ENCODE measurements at places on chromosomes 11 and 22.

- no peak for DNase-seq
These were observed 7.2 kb upstream of the FLRT1 start for GRCh38 chr11:64028398-64029115.

DNA sequence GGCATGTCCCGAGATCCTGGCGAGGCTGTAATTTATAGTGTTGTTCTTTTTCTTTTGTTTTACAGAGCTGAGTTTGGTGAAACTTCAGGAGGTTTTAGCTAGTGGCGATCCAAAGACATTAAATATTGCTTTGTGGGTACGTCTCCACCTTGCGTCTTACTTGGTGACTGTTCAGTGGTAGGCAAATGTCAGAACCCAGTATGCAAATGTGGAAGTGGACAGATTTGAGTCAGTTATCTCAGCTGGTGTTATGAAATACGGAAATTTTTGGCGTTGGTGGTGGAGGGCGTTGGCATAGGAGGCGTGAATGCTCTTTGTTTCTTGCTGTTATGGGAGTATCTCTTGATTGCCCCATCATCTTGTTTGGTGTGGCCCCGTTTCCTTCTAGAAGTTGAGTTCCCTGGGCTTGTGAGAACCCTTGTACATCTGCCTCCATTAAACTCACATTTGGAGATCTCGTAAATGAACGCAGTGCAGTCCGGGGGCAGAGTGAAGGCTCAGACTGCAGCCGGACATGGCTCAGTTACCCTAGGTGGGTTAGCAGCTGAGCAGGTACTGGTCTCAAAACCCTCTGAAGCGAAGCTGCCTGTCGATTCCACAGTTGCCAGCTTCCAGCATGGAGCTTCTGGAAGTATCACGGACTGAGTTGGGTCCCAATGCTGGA lies 39.9 kb downstream of the PTPRJ start:
- no peak for DNase-seq

GRCh38 chr22:39498368-39498767 lies 3.7 kb upstream of the MIEF1 start:
- no peak for DNase-seq

DNA sequence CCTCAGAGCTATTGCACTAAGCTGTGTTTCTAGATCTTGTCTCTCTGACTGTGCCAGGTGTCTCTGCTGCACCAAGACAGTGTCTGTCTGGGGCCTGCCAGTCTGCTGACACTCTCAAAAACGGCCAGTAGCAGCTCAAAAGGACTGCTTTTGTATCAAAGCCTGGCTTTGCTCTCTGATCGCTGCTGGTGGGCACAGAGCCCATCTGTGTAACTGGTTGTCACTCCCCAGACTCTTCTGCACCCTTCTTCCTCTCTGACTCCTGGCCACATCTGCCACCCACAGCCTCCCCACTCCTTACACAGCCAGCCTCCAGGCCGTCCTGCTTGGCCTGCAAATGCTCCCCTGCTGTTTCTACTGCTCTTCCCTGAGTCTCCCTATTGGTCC lies 26.5 kb downstream of the MED15 start:
- DNase-seq, result no peak

DNA sequence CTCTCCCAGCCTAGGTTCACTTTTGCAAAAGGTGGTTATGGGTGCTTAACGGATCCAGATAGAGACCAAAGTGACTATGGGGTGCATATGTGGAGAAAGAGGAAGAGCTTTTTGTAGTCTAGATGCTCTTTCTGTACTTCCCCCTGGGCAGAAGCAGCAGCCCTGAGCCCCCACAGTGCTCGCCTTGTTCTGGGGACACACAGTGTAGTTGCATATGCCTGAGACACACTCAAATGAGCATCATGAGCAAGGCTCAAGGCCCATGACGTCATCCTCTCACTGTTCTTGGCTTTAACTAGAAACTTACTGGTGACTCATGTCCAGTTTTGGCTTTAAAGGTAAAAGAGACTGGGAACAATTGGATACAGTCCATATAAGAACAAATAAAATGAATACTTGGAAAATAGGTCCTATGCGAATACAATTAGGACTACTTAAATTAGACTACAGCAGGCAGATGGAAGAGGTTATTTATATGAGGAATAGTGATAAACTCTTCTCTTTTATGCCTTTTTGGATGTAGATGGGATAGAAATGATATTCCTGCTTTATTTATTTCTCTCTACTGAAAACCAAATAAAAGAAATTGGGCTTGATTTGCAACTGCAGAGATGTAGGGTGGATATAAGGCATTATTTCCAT lies 20.1 kb upstream of the PEX26 start:
- no peak for DNase-seq

DNA sequence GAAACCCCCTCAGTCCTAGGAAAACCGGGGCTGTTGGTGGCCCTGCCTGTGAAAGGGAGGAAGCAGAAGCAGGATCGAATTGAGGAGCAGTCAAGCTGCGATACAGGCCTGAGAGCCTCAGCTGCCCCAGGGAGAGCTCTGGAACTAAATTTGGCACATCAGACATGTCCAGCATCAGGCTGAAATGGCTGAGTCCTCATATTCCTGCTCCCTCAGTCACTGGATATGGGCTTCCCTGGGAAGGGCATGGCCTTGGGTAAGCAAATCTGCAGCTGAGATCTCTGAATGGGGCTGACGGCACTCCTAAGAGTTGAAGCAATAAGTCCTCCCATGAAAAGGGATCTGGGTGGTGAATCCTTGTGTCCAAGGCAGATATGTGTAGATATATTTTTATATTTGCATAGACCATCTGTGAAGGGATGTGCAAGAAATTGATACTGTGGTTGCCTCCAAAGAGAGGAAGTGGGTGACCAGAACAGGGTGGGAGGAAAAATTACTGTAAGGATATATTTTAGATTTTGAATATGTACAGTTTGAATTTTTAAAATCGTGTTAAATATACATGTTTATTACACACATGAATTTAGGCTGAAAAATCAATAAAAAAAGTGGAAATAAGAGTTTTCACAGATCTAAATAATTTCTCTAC lies 45.5 kb downstream of the APIP start:
- DNase-seq, result no peak

- DNase-seq, result no peak
These were observed 66.1 kb upstream of the OR5AN1 start for GRCh38 chr11:59292611-59293010.

- no peak for DNase-seq
These were observed 636.2 kb upstream of the CCDC90B start for GRCh38 chr11:83922318-83922717.

DNA sequence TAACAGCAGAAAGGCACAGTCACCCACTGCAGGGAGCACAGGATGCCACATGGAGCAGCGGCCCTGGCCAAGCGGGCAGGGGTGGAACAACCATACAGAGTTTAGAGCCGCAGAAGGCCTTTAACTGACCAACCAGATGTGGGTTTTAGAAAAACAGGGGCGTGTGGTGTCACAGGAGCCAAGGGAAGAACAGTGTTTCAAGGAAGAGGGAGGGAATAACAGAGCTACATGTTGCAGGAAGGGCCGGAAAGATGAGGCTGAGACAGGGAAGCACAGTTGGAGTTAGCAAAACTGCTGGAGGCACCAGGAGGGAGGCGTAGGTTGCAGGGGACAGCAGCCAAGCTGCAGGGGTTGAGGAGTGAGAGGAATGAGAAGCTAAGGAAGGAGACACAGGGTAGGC lies 7.8 kb upstream of the NAA40 start:
- DNase-seq, result no peak

- DNase-seq, result no peak
These were observed 47.9 kb upstream of the ARHGAP42 start for GRCh38 chr11:100639140-100639539.

DNA sequence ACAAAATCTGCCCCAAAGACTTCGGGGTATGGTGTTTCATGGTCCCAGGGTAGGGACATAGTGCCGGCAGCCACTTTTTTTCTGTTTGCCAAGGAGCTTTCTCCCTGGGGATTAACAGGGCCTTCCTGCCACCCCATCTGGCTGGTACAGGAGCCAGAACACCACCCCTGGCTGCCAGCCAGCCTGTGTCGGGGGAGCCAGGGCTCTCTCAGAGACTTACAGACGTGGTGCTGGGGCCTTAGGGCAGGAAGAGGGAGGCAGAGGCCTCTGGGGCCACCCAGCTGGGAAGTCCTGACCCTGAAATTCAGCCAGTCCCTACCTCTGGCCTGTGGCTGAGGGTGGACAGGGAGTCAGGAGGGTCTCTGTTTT lies 52.4 kb upstream of the CDON start:
- DNase-seq, result no peak
